Stimulated activated naive CD8-positive, alpha-beta T cell treated with anti-CD3 and anti-CD28 coated beads, Interleukin-15, Interleukin-2, amounts not matched to agents 100 U/mL and 50 U/mL, for 24 hours (primary cell): ENCODE measurements at places on chromosomes 5 and 9.

- DNase-seq: no peak
Observed at GRCh38 chr5:92179651-92180050, 796.5 kb upstream of the ARRDC3 start.

DNA sequence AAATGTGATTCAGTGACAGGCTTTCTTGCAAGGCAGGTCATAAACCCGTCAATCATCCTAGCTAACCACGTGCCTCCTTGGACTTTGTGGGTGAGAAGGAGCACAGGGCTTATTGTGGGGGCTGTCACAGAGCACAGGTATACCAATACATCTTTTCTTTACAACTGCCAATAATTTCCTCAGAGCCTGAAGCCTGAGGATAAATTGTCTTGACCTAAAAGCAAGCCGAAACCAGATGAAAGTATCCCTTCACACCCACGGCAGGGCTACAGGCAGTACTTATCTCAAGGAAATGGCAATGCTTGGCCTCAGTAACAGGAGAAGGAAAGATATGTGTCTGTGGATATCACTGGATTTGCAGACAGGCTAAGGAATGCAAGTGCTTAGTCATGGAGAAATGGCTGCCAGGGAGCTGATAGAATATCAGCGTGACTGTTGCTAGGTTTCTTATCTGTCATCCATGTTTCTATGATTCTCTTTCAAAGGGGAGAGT lies 90.3 kb upstream of the ZNF366 start:
- no peak for DNase-seq

- DNase-seq: no peak
Observed at GRCh38 chr5:80184235-80185023, 71.4 kb downstream of the SERINC5 start.

DNA sequence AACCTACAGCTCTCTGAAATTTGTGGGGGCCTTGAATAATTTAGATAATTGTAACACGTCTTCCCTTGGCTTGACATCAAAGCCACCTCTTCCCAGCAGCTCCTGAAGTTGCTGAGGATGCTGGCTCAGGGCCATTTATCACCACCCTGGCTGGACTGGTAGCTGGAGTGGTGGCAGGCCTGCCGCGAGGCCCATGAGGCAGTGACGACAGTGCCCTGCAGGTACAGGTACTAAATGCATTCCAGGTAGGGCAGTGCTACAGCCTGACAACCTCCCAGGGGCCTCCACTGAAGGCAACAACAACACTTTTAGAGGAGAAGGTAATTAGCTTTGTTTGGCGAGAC lies 270.2 kb upstream of the KLF4 start:
- DNase-seq: no peak

DNA sequence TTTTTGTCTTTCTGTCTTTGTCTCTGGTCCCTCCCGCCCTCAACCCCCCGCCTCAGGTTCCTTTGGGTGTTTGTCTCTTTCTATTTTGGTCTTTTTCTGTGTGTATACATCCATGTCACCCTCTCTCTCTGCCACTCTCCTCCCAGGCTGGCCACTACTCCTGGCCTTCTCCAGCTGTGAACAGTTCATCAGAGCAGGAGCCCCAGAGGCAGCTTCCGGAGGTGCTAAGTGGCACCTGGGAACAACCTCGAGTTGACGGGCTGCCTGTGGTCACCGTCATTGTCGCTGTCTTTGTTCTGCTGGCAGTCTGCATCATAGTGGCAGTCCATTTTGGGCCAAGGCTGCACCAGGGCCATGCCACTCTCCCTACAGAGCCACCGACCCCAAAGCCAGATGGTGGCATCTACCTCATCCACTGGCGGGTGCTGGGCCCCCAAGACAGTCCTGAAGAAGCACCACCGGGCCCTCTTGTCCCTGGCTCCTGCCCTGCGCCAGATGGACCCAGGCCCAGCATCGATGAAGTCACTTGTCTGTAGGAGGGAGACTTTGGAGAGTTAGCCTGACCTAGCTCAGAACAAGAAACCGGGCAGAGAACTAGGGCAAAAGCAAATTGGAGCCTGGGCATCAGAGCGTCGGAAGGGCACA lies 1.7 kb downstream of the SMIM33 start:
- DNase-seq: no peak

GRCh38 chr9:127207734-127208410 lies 56.7 kb upstream of the GARNL3 start:
- DNase-seq: no peak

DNA sequence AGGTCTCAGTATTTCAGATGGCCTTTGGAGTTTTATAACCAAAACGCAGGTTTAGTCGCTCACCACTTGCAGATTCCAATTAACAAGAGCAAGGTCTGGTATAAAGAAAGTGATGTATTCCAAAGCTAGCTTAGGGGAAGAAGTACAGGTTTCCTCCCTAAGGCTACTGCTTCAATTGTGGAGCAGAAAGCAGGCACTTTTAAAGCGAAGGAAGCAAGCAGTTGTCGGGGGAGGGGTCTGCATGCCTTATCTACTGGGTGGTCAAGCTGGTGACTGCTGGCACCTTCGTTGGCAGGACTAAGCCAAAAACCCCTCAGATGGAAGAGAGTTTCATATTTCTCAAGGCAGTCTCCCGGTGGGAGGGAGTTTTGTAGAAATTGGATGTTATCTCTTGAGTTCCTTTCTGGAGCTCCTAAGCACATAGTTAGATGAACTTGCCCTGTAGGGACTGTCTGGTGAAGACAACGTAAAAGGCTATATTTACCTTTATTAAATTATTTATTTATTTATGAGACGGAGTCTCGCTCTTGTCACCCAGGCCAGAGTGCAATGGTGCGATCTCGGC lies 1.6 kb upstream of the TMEM245 start:
- DNase-seq: no peak

- no peak for DNase-seq
Observed at GRCh38 chr9:133930682-133931485, 61.2 kb downstream of the VAV2 start.

- no peak for DNase-seq
Observed at GRCh38 chr5:35794684-35795375, 61.9 kb upstream of the IL7R start.

DNA sequence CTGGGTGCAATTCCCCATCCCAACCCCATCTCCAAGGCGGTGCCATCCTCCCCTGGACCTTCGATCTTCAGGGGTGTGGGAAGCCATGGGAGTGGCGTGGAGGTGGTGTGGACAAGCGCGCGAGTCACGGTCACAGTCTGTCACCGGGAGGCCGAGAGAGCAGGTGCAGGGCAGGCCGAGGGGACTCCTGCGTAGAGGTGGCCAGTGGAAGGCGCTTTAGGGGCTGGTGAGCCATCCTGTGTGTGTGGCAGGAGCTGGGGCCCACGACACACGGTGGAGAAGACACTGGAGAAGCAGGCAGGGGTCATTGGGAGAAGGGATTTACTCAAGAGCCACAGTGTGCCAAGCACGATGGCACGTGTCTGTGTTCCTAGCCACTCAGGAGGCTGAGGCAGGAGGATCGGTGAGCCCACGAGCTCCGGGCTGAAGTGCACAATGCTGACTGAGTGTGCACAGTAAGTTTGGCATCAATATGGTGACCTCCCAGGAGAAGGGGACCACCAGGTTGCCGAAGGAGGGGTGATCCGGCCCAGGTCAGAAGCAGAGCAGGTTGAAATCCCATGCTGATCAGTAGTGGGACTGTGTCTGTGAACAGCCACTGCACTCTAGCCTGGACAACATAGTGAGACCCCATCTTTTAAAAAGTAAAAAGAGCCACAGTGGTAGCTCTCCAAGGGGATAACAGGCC lies 145.1 kb upstream of the PHYKPL start:
- no peak for DNase-seq

- DNase-seq: no peak
Observed at GRCh38 chr5:133947431-133947841, 21.0 kb downstream of the C5orf15 start.

DNA sequence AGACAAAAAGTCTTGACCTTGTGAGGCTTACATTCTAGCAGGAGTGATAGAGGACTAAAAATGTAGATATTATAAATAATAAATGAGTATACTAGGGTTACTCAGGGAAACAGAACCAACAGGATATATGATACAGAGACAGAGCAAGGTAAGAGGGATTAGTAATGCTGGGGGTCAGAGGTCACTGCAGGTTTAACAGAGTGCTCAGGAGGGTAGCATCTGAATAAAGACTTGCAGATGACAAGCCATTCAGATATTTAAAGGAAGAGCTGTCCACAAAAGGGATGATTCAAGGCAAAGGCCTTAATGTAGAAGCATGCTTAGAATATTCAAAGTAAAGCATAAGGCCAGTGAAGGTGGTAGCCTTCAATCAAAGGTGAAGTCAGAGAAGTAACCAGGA lies 65.6 kb upstream of the SEMA6A start:
- DNase-seq: no peak

DNA sequence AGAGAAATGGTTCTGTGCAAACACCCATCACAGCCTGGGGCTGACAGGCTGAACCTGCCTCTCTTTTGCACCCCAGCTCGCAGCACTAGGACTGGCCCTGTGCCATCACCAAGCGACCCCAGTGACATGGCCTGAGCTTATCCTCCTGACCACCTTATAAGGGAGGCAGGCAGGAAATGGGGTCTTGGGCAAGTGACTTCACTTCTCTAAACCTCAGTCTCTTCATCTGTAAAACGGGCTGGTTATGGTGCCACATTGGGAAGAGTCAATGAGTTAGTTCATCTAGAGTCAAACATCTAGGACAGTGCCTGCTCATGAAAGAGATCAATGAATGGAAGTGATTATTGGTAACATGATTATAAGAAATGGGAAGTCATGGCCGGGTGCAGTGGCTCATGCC lies 6.2 kb downstream of the SNCB start:
- DNase-seq: no peak

DNA sequence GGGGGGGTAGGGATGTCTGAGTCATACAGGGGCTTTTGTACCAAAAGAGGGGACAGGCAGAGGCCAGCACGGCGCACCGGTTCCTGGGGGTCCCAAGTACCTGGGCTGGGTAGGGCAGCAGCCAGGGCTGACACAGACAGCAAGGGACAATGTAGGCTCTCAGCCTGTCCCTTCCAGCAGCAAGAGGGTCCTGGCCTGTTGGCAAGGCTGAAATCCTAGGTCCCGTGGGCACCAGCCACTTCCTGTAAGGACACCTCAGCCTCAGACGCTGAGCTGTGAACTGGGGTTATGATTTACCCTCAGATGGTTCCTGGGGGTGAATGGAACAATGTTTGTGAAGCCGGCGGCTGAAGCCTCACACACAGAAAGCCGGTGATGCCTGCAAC lies 41.3 kb downstream of the NACC2 start:
- no peak for DNase-seq

DNA sequence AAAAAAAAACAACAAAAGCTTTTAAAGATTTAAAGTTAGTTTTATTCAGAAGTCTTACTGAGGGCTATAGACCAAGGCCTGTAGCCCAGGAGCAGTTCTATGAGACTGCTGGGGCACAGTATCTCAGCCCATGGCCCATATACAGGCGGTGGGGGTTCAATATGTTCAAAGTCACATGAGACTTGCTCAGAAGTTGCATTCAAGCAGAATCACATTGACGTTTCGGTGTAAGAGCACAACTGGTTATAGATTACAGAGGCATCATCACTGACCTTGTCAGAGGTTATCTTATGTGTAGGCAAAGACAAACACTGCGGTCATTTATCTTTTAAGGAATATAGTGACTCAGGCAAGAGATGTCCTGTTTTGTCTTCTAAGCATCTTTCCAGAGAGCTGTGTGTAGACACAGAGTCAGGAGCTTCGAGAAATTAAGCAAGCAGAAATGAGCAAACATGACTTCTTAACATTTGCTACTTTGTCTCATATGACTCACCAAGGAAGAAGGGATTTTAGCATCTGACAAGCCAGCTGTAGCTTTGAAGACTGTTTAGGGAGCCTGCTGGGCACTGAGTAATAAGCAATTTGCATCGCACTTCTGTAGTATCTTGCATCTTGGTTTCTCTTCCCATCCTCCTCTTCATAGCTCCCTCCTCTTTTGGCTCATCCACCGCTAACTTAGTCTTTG lies 12.9 kb upstream of the F2RL1 start:
- no peak for DNase-seq

DNA sequence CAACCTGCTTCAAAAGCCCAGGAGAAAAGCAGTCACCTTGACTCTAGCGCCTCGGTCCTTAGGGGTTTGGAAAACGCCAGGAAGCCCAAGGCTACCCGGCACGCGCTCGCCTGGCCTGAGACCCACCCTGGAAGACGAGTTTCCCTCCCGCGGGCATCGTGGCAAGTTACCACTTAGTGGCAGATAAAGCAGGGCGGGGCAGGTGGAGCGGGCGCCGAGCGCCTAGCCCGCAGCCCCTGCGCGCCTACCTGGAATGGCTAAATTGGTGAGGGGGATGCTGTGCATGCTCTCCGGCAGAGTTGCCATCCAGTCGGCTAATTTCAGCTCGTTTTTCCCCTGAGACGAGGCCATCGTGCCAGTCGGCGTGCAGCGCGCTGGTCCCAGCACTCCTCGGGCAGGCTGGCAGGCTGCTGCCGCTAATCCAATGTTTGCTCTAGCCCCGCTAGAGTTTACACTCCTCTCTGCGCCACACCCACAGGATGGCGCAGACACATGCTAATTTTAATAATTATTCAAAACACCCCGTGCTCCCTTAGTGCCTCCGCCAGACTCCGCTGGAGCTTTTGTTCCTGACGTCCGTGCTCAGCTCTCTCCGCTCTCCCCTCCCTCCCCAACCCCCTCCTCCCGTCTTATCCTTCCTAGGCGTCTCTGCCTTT lies at the start of gene PLCXD3:
PLCXD3 (minus strand) TSS at position 426 of the 656 bp plus-strand sequence; CDS start at position 351, 75 bp downstream.
- no peak for DNase-seq

DNA sequence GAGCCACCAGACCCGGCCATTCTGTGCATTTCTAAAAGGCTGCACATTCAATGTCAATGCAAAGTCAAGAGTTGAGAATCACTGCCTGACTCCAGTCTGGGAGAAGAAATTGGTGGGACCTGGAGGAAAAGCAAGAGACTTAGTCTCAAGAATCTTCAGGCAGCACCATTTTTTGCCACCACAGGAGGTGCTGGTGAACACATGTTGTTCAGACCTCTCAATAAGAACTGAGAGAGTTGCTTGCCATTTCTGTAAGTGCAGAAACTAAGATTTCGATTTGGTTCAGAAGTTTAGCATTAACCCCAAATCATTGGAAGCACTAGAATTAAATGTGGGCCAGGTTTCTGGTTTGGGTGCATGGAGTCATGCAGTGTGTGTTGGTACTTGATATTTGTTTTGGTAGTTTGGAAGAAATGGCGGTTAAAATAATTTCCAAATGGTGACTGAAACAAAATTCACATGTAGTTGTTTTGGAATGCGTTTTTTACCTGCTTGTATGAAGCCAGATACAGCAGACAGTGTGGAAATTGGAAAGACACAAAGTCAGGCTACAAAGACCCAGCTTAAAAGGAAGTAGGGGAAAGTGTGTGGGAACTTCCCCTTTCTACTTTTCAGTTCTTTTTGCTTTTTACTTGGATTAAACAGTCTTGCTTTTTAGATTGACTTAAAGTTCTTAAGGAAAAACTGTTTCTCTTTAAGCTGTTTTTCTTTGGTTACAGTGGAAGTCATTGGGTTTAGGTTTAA lies 20.4 kb downstream of the PDE8B start:
- no peak for DNase-seq

DNA sequence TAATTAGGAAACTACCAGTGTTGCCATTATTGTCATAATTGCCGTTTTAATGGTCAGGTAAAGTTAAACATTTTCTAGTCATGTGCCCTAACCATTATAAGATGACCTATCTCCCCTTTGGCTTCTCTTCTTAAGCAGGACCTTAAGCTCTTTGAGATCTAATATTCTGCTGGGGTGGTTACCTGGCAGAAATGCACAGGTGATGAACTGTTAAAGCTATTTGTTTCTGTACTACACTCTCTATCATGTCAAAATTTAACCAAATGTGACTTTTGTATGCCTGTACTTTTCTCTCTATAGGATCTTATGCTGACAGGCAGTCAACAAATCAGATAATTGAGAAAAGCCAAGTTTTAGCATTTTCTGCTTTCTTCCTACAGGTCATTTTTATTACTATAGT lies 23.3 kb downstream of the ALDH1A1 start:
- DNase-seq: no peak

- no peak for DNase-seq
Observed at GRCh38 chr9:124456341-124457078, 6.3 kb downstream of the ADGRD2 start.
